Activated CD8-positive, alpha-beta memory T cell treated with anti-CD3 and anti-CD28 coated beads for 4 hours (primary cell): ENCODE measurements at places on chromosomes 16 and 17.
A peak's percentile ranks its signal among the peaks of the same experiment; 100 is the strongest.

- DNase-seq = no peak
These were observed 645 bp downstream of the DNAH17 start for GRCh38 chr17:78576389-78577112.

DNA sequence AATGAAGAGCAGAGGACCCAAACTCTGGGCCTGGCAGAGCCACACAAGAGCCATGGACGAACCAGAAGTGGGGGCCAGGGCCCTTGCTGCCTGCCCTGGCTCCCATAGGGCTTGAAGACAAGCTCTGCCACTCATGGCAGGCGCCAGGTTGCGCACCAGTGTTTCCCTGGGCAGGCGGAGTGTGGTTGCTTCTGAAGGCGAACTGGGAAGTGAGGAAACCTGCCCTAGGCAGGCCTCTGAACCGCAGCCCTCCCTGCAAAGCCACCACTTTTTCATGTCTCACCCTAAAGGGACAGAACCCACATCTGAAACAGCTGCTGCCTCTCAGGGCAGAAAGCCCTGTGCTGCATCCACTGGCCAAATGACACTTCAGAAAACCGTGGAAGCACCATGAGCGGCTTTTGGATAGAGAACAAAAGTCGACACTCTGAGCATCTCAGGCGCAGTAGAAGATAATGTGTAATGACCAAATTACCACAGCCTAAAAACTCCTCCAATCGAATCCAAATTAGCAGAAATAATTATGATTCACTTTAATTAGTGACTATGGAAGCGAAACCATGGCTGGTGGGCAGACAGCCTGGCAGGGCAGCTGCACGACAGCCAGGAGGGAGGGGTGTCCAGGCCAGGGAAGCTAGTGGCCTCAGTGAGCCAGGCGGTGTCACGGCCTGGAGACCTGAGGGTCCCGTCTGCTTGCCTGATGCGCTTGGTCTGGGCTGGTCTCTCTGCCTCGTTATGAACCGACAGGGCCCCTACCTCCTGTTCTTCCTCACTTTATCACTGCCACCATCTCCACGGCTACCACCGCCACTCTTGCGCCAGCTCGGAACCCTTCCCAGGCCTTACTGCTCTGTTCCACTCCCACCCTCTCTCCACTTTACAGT lies 59.1 kb downstream of the PRMT7 start:
- no peak for DNase-seq

DNA sequence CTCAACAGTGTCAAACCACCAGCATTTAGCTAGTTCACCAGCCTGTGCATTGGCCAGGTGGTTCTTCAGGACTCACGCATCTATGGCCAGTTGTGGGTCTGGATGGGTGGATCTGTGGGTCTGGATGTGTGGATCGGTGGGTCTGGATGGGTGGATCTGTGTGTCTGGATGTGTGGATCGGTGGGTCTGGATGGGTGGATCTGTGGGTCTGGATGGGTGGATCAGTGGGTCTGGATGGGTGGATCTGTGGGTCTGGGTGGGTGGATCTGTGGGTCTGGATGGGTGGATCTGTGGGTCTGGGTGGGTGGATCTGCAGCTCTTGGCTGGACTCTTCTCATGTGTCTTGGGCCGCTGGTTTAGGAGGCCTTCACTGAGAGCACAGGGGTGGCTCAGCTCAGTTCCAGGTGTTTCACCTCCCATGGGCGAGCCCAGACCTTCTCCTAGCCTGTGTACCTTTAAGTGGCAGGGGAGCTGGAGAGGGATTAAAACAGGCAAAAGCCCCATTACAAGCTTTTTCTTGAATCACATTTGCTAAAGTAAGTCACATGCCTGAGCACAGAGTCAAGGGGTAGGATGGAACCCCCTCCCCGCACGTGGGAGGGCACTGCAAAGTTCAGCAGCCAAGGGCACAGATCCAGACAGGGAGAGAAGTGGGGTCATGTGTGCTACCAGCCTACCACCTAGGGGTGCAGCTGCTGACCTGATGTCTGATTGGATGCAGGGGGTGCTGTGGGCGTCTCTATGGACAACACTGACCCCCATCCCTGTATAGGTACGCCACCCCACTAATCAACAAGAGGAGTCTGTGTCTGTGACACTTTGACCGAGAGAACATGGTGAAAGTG lies 3.4 kb upstream of the NUBP1 start:
- no peak for DNase-seq

GRCh38 chr16:5776876-5777275 lies 679.3 kb upstream of the EEF2KMT start:
- no peak for DNase-seq

GRCh38 chr17:43543300-43543699 lies 2.8 kb downstream of the ETV4 start:
- no peak for DNase-seq

- no peak for DNase-seq
These were observed 63.2 kb downstream of the CLEC19A start for GRCh38 chr16:19348578-19349315.

- DNase-seq = no peak
These were observed 165.6 kb downstream of the RAB11FIP4 start for GRCh38 chr17:31556969-31557645.

DNA sequence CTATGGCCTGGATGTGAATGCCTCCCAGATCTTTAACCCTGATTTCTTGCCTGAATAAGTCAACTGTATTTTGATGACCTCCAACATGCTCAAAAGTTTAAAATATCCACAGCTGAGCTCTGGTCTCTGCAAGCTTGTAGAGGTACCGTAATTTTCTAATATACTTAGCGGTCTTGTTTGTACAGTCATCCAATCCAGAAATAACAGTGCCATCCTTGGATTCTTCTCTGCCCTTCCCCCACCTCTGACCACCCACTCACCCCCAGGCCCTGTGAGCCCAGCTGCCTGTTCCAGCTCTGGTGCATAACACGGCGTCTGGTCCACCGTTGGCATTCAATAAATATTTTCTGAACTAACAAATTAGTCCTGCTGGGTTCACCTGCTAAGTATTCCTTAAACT lies 113.1 kb downstream of the SDK2 start:
- no peak for DNase-seq

- DNase-seq = no peak
These were observed 297.9 kb upstream of the PSMD7 start for GRCh38 chr16:73998707-73999106.

DNA sequence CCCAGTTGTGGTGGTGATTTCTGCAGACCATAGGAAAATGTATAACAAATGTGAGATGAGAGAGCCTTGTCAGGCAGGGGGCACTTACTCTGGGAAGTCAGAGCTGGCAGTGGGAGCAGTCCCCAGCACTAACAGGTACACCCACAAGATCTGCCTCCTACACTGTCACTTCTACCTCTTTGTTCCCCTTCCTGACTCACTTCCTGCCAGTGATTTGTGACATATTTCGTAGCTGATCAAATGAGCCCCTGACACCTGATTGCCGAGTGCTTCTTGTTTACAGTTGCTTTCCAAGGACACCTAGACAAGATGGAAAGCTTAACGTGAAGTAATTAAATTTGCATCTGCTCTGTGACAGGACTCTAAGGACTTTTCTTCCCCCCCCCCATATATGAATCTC lies 40.5 kb downstream of the FTO start:
- DNase-seq = peak; percentile 3

GRCh38 chr17:48002266-48002915 lies 31.5 kb downstream of the CDK5RAP3 start:
- DNase-seq = no peak

- DNase-seq = no peak
These were observed 17.1 kb downstream of the RAI1 start for GRCh38 chr17:17698371-17698770.

DNA sequence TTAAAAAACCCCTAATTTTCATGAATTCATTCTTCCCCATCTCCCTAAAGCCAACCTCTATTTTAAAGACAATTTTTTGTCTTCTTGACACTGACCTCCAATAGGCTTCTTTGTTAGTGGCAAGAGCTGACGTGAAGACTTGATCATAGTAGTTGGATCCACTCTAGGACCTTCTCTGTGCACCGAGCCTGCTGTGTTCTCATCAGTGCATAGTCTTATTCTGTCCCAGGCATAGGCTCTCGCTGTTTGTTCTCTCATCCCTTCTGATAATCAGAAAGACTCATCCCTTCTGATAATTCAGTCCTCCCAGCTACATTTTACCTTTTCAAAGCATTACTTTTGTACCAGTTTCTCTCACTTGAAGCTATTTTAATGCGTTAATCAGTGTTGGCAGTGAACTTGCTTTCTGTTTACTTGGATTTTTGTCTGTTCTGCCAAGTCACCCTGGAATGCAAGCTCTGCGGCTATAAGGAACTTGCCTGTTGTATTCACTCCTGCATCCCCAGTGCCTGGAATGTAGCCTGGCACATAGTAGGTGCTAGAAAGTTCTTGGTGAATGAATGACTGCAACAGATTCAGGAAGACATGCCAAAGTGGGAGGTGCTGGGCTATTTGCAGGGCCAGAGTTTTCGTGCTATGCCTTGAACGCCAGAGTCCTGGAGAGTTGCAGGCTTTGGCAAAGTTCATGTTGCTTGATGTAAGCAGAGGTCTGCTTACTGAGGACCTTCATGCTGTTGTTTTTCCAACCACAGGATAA lies 147.6 kb upstream of the MPHOSPH6 start:
- DNase-seq = no peak

DNA sequence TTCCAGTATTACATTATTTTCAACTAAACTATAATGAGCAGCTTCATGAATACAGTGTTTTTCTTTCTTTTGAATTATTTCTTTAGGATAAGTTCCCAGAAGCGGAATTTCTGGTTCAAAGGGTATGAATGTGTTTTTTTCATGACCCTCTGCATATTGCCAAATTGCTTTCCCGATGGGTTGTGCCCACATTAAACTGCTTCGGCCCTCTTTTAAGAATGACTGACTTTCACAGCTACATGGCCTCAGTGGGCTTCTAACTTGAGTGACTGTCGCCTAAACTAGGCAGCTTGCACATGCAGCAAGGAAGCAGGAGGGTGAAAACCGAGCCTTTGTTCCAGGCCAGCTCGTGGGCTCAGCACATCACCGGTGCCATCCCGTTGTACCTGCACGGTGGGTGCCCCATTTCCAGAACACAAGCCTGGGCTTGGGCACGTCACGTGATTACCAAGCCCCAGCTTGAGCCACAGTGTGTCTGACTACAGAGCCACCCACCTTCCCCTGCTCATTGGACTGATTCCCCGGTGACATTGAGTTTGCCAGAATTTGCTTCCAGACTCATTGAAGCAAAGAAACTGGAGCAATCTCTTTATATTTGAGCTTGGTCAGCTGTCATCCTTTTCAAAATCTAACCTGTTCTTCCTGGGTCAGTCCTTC lies 112.8 kb downstream of the CLEC16A start:
- DNase-seq = no peak

GRCh38 chr17:76397687-76398522 lies 13.5 kb downstream of the SPHK1 start:
- DNase-seq = peak; percentile 70

DNA sequence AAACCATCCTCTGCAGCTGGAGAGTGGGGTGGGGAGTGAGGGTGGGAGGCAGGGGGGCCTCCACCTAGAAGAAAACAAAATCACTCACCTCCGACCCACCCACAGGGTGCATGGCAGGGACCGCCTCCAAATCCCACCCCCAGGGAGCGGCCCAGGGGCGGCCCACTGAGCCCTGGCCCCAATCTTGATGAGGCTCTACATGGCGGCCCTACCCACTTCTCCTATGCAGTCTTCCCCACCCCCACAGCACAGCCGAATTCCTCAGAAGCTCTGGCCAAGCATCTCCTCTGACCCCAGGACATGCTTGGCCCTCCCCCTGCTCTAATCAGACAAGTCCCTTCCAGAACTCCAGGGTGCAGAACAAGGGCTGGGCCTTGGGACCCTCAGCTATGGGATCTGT lies 18.2 kb upstream of the FASN start:
- DNase-seq = no peak

- DNase-seq = no peak
These were observed 47.7 kb upstream of the ZNF750 start for GRCh38 chr17:82887255-82888164.

- no peak for DNase-seq
These were observed 221.0 kb downstream of the RBFOX3 start for GRCh38 chr17:79389896-79390295.

- no peak for DNase-seq
These were observed 14.2 kb upstream of the MPHOSPH6 start for GRCh38 chr16:82184213-82184612.

- DNase-seq = no peak
These were observed 24.4 kb downstream of the HS3ST4 start for GRCh38 chr16:25716186-25716585.

DNA sequence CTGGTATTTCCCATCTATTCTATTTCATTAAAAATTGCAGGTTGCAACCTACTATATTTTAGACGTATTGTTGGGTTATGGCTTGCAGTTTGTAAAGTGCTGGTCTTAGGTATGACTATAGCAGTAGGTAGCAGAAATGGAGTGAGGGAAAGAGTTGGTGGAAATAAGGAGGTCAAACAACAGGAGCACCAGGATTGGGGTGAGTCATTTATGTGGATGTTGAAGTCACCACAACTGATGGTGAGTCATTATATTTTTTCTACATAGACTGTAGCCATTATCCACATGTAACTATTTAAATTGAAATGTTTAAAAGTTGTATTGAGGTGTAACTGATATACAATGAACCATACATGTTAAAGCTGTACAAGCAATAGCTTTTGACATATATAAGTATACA lies 25.0 kb upstream of the HS3ST3A1 start:
- DNase-seq = no peak

DNA sequence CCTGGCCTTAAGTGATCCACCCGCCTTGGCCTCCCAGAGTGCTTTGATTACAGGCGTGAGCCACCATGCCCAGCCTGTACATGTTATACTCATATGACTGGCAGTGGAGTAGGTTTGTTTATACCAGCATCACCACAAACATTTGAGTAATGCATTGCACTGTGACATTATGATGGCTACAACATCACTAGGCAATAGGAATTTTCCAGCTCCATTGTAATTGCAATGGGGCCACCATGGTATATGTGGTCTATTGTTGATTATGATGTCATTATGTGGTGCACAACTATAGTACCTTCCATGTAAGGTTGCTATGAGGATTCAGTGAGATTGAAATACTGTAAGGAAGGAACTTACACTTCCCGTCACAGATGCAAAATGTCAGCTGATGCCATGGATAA lies 168.9 kb downstream of the COPRS start:
- DNase-seq = no peak

DNA sequence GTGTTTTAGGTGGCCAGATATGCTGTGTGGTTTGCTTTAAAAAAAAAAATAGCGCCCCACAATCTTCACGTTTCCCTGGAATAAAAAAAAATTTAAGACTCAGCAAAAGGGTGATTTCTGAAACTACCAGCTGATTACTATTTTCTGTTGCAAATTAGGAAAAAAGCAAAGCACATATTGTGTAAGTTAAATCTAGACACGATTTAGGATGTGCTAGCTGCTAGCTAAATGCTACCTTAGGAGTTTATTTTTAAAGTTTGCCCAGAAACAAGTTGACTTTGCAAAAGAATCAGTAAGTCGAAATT lies 944 bp upstream of the MARF1 start:
- no peak for DNase-seq

- no peak for DNase-seq
These were observed 19.8 kb downstream of the CYB561 start for GRCh38 chr17:63426041-63426916.

- DNase-seq = no peak
These were observed 10.1 kb upstream of the PLD6 start for GRCh38 chr17:17216236-17216635.

- no peak for DNase-seq
These were observed 4.3 kb upstream of the ABAT start for GRCh38 chr16:8670014-8670560.
